ENCODE measurements at places on chromosomes 6 and 20.

GRCh38 chr6:160679402-160679769 lies 15.3 kb upstream of the LPA start:
- peak; percentile 44 for DNase-seq

GRCh38 chr6:63816982-63817436 lies 181.4 kb downstream of the PHF3 start:
- peak; percentile 19 for DNase-seq

GRCh38 chr6:6715465-6715864 lies 126.9 kb downstream of the LY86 start:
- no peak for DNase-seq

DNA sequence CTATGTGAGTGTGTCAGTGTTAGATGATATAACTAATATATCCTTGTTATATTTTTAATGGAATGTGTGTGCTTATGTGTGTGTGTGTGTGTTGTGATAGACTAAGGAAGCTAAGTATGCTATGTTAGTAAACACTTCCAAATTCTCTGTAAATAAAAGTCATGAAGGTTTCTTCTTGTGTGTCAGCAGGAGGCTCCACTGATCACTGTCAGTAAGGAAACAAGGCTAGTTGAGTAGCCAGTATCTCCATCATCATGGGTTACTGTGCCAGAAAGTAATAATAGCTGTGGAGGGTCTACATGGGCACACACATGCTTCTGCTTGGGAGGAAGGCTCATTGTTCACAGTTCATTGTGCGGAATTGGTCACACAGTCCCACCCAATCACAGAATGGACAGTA lies 302.8 kb upstream of the RNF217 start:
- DNase-seq: no peak

DNA sequence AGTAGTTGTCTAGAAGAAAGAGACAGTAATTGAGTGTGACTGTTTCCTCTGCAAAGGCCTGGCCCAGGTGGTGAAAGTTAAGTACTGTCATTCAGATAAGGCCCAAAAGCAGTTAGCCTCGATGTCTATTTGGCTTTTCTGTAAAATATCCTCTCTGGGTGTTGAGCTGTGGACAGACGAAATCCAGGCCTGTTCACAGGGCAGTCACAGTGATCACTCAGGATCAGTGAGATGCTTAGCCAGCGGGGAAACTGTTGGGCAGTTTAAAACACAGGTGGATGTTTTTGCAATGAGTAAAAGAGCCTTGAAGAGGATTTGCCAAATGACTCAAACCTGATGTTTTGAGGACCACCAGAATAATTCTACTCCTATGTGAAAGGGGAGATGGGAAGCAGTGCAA lies 22.0 kb upstream of the PRDM1 start:
- no peak for DNase-seq
